Glutamatergic neuron (in vitro differentiated cells): ENCODE measurements at places on chromosomes 3 and 15.

GRCh38 chr15:74135041-74135565 is 4.7 kb downstream of the ISLR2 start:
- no peak for DNase-seq

- no peak for DNase-seq
Observed at GRCh38 chr15:91308855-91309254, 208.8 kb downstream of the SV2B start.

DNA sequence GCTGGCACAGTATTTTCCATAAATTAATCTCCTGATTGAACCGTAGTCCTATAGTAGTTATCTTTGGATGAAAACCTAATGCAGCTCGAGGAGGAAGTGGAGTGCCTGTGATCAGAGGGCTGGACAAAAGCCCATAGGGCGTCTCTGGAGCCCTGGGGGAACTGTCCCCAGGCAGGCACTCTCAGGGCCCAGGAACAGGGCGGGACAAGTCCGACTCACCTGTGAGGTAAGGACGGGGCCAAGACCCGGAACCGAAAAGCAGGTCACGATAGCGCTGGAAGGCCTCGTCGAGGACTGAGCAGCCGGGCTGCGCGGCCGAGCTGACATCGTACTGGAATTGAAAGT is 341 bp downstream of the HEXA start:
- no peak for DNase-seq

GRCh38 chr3:12513694-12514446 is 29.6 kb downstream of the TSEN2 start:
- DNase-seq: no peak

GRCh38 chr15:74244822-74245341 is 8.8 kb downstream of the CCDC33 start:
- DNase-seq: no peak

DNA sequence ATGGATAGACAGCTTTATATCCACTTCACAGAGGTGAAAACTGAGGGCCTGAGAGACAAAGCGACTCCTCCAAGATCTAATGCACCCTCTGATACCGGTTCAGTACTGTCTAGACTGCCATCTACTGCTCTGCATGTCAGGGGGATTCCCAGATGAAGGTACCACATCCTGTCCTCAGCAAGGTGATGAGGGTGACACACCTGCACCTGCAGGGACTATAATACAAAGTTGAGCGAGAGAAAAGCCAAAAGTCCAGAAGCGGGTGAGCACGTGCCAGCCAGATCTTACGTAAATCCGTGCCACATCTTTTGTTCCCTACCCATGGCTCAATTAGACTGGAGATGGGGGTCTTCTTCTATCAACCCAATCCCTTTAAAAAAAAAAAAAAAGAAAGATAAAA is 32.4 kb upstream of the HES1 start:
- no peak for DNase-seq

- peak; percentile 46 for DNase-seq
Observed at GRCh38 chr15:83396101-83396500, 51.0 kb upstream of the SH3GL3 start.

DNA sequence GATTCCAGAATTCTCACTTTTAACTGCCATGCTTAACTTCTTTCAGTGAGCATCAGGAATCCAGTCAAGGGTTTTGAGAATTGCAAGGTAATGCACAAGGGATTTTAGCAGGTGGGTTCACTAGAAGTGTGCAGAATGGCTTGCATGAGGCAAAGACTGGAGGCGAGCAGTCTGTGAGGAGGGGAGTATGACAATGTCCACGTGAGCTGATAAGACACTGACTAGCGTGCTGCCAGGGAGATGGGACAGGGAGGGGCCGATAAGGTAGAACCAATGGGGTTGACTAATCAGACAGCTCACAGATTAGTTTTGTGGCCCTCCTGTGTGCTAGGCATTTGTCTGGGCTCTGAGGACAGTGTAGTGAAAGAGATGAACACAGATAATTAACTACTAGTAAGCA is 102.0 kb upstream of the DAZL start:
- DNase-seq: no peak
